Stimulated activated naive CD4-positive, alpha-beta T cell treated with Interleukin-2 at 50 U/mL for 16 hours (primary cell): ENCODE measurements at places on chromosomes 1 and 21.

GRCh38 chr1:119235120-119235519 is 94.7 kb upstream of the WARS2 start:
- no peak for DNase-seq

DNA sequence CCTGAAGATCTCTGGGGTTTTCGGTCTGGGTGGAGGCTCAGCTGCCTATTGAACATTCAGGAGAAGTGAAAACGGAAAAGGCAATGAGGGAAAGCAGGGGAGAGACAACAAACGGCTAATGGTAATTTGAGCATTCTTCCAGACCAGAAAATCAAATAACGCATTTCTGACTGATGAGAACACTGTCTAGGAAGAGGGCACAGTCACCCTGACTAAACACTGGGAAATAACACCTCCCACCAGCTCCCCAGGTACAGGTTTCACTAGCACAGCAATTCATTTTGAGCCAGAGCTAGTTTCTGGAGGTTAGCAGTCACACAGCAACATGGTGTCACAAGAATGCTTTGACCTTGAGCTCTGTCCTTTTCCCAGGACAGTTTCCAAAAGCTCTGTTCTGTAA is 21.1 kb downstream of the NCF2 start:
- DNase-seq, result no peak

GRCh38 chr1:169759038-169759437 is 25.2 kb upstream of the SELE start:
- DNase-seq, result no peak

DNA sequence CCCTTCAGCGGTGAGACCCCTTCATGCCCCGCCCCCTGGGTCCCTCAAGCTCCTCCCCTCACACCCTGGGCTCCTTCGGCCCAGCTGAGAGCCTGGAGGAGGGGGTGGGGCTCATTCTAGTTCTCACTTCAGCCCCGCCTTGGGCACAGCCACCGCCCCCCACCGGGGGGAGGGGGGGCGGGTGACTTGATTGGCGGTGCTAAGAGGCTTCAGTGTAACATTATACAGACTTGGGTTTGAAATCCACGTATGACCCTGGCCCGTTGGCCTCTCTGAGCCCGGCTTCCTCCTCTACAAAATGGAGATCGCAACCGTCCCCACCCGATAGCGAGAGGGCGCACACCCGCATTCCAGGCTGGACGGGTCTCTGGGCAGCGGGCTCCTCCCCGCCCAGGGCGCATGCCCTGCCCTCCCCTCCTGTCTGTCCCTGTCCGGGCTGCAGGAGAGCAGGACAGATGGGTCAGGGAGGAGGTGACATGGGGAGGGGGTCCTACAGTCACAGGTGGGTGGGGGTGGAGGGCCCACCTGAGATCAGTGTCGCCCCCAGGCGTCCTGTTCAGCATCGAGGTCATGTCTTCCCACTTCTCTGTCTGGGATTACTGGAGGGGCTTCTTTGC is 5.1 kb downstream of the CLCNKB start:
- DNase-seq, result no peak
